Hematopoietic multipotent progenitor cell treated with erythropoietin and hydrocortisone succinate and interleukin-3 and kit ligand, for 8 days (in vitro differentiated cells): ENCODE measurements at places on chromosomes 6 and 20.

DNA sequence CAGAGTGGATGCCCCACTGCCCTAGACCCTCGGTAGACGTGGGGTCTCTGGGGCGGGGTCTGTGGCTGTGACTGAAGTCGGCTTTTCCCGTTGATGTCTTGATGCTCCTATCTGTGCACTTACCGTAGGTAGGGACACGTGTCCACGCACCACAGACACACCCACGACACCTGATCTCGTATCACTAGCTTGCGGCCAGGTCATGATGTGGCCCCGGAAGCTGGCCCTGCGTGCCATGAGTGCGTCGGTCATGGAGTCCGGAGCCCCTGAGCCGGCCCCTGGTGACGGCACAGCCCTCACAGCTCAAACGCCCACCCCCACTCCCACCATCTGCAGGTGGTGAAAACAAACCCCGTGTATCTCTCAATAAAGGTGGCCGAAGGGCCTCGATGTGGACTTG lies 33.9 kb upstream of the MRGBP start:
- no peak for DNase-seq

DNA sequence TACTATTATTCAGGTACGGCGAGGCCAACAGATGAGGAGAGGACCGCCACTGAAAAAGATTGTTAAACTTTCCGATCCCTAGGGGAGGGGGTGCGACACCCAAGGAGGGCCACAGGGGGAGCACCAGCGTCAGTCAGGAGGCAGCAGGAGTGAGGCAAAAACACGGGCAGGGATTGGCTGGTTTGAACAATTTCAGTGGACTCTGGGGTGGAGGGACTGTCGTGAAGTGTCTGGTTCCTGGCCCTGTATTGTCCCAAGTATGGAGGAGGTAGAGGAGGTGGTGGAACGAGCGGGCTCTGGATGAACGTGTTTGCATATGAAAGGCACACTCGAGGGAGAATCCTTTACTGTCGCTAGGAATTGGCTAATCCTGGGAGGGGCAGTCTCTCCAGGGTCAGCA lies 32.5 kb upstream of the MCUR1 start:
- DNase-seq: no peak

- no peak for DNase-seq
These were observed 1643.9 kb downstream of the HACE1 start for GRCh38 chr6:103215847-103216246.

DNA sequence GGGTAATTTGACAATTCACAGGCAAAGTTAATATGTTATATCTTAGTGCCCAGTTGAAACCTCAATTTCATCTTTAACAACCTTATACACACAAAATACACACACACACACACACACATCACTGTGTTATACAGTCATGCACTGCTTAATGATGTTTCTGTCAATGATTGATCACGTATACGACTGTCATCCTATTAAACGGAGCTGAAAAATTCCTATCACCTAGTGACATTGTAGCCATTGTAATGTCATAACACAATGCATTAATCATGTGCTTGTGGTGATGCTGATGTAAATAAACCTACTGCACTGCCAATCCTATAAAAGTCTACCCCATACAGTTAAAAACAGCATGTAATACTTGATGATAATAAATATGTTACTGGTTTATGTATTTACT lies 64.8 kb upstream of the HLA-E start:
- no peak for DNase-seq

DNA sequence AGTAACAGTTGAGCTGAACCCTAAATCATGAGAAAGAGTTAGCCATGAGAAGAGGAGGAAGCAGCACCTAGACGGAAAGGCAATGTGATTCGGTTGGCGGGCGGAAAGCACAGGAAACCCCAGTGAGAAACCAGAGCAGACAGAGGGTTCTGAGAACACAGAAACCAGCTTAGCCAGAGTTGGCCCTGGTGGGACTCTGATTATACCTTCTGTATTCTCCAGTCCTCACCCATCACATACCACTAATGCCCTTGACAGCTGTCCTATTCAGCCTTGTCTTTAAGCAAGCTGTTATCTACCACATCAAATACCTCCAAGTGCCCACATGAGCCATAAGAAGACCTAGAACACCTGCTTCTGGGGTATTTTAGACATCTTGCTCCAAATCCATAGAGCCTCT lies 58.9 kb upstream of the LRRC1 start:
- DNase-seq: no peak
